H4 (cell line): ENCODE measurements at places on chromosomes 13 and 19.

GRCh38 chr13:99282264-99283231 is 24.4 kb upstream of the GPR18 start:
- no peak for DNase-seq

GRCh38 chr13:112806739-112807652 is 117.2 kb downstream of the ATP11A start:
- DNase-seq: no peak

DNA sequence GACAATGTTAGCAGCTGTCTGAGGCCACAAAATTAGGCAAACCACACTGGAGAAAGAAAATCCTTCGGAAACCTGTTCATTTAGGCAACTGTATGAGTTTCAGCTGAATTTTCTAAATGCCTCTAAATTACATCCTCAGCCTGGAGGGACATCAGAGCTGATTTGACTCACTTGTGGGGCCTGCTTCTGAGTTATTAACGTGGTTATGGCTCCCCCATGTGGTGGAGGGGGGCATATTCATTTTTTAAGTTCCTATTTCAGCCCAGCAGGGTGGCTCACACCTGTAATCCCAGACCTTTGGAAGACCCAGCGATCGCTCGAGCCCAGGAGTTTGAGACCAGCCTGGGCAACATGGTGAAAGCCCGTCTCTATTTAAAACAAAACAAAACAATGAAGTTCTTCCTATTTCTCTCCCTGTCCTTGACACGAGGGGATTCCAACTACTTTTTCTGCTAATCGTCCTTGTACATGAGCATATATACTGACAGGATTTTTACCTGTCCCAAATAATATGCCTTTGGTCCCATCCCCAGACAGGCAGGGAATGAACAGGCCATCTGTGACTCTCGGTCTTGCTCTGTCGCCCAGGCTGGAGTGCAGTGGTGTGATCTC is 31.5 kb upstream of the HIF3A start:
- peak; percentile 85 for DNase-seq

DNA sequence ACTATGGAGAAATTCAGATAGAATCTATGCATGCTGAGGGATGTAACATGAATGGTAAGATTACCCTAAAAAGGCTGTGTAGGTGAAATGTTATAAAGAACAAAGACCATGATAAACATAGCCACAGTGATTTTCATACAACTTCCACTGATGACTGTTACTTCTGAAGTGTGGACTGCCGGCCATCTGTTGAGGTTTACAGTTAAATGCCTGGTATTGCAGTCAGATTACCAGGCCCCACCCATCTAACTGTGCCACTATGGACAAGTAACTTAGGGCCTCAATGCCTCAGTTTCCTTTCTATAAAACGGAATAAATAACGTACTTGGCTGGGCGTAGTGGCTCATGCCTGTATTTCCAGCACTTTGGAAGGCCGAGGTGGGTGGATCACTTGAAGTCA is 395.6 kb downstream of the KLF12 start:
- no peak for DNase-seq

DNA sequence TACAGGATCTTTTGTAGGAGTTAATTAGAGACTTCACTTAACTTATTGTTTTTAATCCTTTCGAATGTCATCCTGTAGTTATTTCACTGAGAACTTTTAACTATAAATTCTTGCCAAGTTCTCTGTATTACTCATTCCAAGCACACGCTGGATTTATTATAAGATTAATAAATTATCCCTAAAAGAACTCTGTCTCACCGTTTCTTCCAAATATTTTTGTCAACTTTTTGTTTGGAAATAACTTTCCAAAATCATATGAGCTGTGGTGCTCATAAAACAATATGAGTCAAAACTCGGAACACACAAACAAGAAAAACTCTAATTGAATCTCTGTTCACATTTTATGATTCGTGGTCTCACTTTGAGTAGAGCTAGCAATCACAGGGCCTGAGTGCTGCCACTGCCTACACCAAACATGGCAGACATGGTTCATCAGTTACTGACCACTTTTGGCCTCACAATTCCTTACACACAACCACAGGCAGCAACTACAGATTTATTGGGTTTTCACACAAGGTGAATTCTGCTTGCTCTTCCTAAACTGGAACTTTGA is 412.0 kb downstream of the FGF14 start:
- no peak for DNase-seq

DNA sequence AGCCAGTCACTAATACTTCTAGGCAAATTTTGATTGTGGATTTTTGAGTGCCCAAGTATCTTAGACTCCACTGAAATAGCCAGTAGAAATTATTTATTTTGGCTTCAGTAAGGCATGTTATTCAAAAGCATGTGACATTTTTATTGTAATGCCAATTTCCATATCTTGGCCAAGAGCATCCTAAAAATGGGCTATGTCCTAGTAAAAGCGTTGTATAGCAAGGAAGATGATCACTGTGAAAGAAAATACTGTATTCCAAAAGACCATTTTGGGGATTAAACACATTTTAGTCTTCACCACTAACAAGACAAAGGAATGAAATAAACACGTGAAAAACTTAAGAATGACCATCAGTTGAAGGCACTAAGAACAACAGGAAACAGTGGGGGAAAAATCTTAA is 149.1 kb downstream of the NUFIP1 start:
- DNase-seq: no peak

DNA sequence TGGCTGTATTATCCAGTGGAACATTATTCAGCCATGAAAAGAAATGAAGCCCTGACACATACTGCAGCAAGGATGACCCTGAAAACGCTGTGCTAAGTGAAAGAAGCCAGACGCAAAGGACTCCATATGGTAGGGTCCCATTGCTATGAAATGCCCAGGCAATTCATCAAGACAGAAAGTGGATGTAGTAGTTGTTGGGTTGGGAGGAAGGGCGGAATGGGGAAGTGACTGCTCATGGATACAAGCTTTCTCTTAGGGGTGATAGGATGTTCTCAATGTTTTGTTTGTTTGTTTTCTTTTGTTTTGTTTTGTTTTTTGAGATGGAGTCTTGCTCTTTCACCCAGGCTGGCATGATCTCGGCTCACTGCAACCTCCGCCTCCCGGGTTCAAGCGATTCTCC is 11.1 kb upstream of the CEACAM16 start:
- DNase-seq: no peak

DNA sequence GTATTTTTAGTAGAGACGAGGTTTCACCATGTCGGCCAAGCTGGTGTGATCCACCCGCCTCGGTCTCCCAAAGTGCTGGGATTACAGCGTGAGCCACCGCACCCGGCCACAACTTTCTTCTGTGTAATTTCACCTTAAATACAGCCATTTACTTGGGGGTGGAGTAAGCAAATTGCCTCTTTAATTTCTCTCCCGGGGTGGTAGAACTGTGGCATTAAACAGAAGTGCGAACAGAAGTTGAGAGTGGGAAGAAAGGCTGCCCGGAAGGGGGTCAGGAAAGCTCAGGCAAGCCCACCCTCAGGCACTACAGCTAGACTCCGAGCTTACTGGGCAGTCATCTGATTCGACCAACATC is 475 bp upstream of the DNAJC15 start:
- DNase-seq: no peak

DNA sequence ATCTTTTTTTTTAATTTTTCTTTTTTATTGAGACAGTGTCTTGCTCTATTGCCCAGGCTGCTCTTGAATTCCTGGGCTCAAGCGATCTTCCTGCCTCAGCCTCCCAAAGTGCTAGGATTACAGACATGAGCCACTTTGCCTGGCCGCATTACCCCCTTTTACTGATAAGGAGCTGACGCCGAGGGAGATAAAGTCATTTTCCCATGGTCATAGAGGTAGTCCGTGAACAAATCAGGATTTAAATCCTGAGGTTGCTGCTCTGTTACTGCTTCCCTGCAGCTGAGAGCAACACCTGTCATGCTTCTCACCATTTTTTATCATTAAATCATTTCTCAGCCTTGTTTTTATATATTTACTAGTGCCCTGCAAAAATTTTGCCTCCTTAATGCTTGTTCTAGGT is 7.4 kb downstream of the CYSLTR2 start:
- no peak for DNase-seq

DNA sequence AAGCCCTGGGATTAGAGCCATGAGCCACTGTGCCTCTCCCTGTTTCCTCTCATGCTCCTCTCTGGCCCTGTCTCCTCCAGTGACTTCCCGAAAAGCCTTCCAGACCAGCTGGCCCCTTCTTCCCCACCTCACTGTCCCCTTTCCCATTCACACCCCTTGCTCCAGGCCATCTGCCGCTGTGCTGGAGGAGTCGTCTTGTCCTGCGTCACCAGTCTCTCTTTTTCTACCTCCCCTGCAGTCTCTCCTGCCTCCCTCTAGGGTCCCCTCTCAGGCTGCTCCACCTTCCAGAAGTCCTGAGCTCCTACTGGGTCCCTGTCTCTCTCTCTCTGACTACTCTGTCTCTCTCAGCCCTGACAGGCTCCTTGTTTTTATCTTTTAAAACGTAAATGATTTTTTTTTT is 5.3 kb upstream of the FFAR1 start:
- DNase-seq: peak; percentile 5

DNA sequence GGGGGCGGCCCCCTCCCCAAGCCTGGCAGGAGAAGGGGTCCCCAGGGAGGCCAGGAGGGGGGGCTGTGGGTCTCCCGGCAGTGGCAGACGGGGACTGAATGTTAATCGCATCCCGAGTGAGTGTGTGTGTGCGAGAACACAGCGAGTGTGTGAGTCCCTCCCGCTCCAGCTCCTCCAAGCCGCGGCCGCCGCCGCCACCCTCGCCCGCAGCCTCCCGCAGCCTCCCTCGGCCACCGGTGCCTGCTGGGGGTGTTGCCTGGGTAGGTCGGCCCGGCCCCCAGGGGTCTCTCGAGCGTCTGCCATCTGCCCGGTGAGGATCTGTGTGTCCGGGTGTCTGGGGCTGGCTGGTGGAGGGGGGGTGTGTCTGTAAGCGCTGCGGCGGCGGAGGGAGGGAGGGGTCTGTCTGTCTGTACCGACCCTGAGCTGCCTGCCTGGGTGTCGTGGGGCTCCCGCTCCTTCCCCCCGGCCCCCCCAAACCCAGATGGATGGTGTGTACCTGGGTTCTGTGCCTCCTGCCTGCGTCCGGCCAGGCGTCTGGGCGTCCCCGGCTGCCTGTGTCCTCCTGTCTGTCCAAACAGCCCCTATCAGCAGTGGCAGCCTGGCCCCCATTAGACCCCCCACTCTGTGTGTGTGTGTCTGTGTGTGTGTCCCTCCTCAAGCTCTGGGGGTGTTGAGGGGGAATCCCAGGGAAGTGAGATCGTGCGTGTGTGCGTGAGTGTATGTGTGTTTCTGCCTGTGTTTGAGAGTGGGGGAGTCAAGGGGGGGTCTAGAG is at the start of gene GRIN2D:
TSS of gene GRIN2D (plus strand) at position 110 of the 772 bp plus-strand sequence. CDS start 4,725 bp downstream, outside the sequence.
- DNase-seq: no peak

GRCh38 chr19:46862503-46862834 is 1.7 kb downstream of the ARHGAP35 start:
- no peak for DNase-seq

DNA sequence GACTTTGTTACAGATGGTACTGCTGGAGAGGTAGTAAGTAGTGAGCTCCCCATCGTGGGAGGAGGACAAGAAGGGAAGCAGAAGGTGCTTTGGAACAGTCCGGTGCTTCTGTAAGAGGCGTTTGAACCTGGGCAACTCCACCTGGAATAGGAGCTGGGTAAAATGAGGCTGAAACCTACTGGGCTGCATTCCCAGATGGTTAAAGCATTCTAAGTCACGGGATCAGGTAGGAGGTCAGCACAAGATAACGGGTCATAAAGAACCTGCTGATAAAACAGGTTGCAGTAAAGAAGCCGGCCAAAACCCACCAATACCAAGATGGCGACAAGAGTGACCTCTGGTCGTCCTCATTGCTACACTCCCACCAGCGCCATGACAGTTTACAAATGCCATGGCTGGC is 5.1 kb downstream of the ANKLE1 start:
- no peak for DNase-seq

DNA sequence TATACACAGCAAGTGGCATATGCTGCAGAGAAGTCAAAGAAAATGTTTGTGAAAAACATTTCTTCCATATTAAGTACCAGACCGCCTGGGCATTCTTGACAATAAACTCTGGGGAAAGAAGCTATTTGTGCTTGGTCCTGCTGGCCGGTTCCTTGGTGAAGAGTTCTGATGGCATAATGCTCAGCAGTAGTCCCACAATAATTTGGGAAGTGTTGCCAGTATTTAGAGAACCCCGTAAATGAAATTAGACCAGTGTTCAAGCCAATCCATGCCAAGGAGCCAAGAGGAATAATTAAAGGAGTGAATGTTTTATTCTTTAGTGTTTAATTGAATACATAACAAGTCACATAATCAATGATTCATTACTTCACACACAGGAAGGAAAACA is 6.3 kb downstream of the KCTD12 start:
- no peak for DNase-seq

GRCh38 chr13:29535663-29536655 is 59.5 kb downstream of the SLC7A1 start:
- DNase-seq: no peak

DNA sequence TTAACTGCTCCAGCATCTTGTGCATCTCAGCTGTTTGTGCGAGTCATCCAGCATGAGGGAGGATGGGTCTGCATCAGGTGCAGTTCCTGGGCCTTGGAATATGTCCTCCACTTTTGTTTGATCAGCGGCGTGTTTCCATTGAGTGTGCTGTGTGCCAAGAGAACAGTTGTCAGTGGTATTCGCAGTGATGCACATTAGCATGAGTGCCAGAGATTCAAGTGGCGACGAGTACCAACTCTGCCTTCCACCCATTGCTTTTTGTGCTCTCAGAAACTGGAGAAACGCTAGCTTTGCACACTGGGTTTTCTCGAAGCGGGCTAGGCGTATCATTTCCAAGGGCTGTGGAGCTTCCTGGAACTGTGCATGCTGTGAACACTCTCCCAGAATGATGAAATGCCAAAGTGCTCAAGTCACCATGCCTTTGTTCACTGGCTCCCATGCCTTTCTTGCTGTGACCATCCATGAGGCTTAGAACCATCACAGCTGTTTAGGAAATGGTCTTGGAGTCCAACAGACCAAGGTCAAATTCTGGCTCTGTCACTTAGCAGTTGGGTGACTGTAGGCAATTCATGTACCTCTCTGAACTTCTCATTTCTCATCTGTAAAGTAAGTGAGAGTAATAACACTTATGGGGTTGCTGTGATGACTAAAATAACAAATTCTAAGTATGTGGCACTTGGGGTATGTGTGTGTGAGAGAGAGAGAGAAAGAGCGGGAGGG is 18.4 kb downstream of the LRCH1 start:
- DNase-seq: no peak

- no peak for DNase-seq
These were observed 3.6 kb downstream of the TLE2 start for GRCh38 chr19:3025549-3025886.

- DNase-seq: peak; percentile 36
These were observed 62.6 kb downstream of the IER2 start for GRCh38 chr19:13212759-13213330.

GRCh38 chr19:28363254-28363653 is 849.7 kb downstream of the UQCRFS1 start:
- DNase-seq: no peak

GRCh38 chr13:72530471-72530870 is 197.0 kb downstream of the MZT1 start:
- DNase-seq: no peak

- peak; percentile 55 for DNase-seq
These were observed 6.5 kb downstream of the UNC13A start for GRCh38 chr19:17681505-17682125.
